ENCODE measurements at places on chromosomes 6 and 20. TPM values are rescaled to one million over a fixed set of nuclear protein-coding genes. Genes with fewer than 3 reads are reported as not detected.

DNA sequence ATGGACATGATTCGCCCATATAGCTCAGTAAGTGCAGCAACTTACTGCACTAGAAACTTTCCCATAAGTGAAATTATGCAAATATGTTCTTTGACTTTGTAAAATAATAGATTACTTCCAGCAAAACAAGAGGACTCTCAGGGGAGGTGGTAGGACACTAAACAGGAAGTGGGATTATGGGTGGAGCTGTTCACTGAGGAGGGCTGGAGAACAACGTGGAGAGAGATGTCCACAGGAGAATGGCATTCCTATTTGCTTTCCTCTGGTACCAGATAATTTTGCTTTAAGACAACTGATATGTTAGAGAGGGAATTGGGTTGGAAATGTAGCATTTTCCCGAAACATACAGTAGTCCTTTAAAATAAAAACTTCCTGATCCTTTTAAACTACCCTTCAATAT lies 3.7 kb downstream of the TPD52L1 start:
- no peak for DNase-seq
- no peak overlapping the region for H3K4me3 ChIP-seq
- H3K27me3 ChIP-seq, result no peaks in the 10 kb centered on the region
- no peaks in the 10 kb centered on the region for H3K4me1 ChIP-seq

DNA sequence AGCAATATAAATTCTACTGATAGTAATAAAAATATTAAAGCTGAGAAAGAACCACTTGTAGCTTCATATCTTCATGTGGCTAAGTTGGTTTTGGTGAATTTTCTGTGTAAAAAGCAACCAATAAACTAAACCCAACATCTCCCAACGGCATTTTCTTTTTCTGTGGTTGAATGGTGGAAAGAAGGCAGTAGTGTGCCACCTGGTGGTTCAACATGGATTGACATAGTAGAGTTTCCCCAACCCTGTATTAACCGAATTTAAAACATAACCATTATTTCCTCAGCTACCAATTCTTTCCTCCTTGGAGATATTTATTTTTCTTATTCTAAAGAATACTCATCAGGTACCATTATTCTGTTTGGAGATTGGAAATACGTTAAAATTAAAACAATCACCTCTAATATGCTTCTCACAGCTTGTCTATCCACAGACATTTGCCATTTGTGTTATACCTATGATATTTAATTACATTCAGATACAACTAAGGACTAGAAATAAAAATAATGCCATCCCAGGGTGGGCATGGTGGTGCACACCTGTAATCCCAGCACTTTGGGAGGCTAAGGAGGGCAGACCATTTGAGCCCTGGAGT lies 117.1 kb upstream of the EEF1E1 start:
- H3K27me3 ChIP-seq, result no peaks in the 10 kb centered on the region
- H3K36me3 ChIP-seq, result no peaks in the 10 kb centered on the region
- H3K27ac ChIP-seq, result no peak overlapping the region
- DNase-seq, result no peak
- no peak overlapping the region for H3K4me3 ChIP-seq
- no peaks in the 10 kb centered on the region for H3K4me1 ChIP-seq

DNA sequence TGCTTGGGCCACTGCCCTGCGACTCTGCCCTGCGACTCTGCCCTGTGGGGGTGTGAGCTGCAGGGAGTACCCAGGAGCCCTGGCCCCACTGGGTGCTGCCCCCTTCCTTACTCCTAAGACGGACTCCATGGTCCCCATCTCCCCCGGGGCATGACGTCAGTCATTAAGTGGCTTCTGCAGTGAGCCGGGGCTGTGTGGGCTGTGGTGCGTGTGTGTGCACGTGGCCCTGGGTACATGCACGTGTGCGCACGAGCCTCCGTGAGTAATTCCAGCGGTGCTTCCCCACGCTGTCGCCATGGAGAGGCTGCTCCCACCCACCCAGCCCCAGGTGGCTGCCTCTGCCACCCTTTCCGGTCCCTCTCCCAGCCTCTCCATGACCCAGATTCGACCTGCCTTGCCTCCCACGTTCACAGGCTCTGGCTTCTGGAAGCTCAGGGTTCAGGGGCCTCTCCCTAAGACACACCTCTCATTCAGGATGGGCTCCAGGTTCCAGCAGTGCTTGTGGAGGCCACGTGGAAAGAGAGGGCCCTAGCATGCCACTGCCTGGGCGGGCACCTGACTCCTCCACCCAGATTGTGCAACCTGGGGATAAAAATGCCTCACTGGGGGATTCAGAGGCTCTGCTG lies 88.3 kb downstream of the DLGAP4 start:
- H3K36me3 ChIP-seq, result no peaks in the 10 kb centered on the region
- no peak overlapping the region for H3K4me3 ChIP-seq
- no peak overlapping the region for H3K27ac ChIP-seq
- no peaks in the 10 kb centered on the region for H3K27me3 ChIP-seq
- DNase-seq, result no peak

Gene CRIP3
- 1.5 TPM for polyA plus RNA-seq

Gene MRPS18A
- 102 TPM for polyA plus RNA-seq

Gene CNR1
- polyA plus RNA-seq, result 4.5 TPM

Gene TUBB1
- polyA plus RNA-seq, result 0.13 TPM

Gene CBLN4
- polyA plus RNA-seq, result not detected

Gene PHACTR1
- polyA plus RNA-seq, result 34.2 TPM

DNA sequence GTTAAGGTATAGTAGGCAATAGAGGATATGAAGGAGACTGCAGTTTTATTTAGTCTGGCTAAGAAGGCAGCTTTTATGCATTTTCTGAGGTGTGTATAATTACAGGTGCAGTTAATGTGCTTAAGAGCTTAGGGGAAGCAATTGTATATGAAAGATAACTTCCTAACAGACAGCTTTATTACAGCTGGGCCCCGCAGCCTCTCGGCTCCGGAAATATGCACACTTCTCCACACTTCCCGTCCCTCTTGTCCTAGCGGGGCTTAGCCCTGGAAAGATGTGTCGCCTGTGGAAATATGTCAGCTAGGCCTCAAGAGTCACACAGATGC lies 178.4 kb upstream of the ARID1B start:
- H3K27ac ChIP-seq, result no peak overlapping the region
- DNase-seq, result no peak
- H3K27me3 ChIP-seq, result no peaks in the 10 kb centered on the region
- no peaks in the 10 kb centered on the region for H3K36me3 ChIP-seq
- no peaks in the 10 kb centered on the region for H3K4me1 ChIP-seq

- H3K27me3 ChIP-seq, result no peaks in the 10 kb centered on the region
- no peak overlapping the region for H3K27ac ChIP-seq
- H3K36me3 ChIP-seq, result no peaks in the 10 kb centered on the region
- H3K4me3 ChIP-seq, result no peak overlapping the region
Observed at GRCh38 chr6:71651636-71652035, 234.7 kb upstream of the RIMS1 start.

- H3K4me1 ChIP-seq, result no peaks in the 10 kb centered on the region
- no peak for DNase-seq
- no peak overlapping the region for H3K27ac ChIP-seq
- no peaks in the 10 kb centered on the region for H3K27me3 ChIP-seq
Observed at GRCh38 chr6:104462811-104463599, 396.7 kb downstream of the HACE1 start.

Gene TMEM14A
- 77.1 TPM for polyA plus RNA-seq

- no peak overlapping the region for H3K27ac ChIP-seq
- DNase-seq, result peak; percentile 69
- H3K4me3 ChIP-seq, result no peak overlapping the region
- H3K27me3 ChIP-seq, result no peaks in the 10 kb centered on the region
Observed at GRCh38 chr6:6826095-6826901, 237.8 kb downstream of the LY86 start.

- no peaks in the 10 kb centered on the region for H3K36me3 ChIP-seq
- H3K27ac ChIP-seq, result no peak overlapping the region
- no peaks in the 10 kb centered on the region for H3K4me1 ChIP-seq
- no peaks in the 10 kb centered on the region for H3K27me3 ChIP-seq
- no peak for DNase-seq
Observed at GRCh38 chr6:100435299-100435698, 29.4 kb downstream of the SIM1 start.

Gene ZC2HC1B
- polyA plus RNA-seq, result 0.40 TPM

Gene GSTA3
- polyA plus RNA-seq, result not detected

Gene OR12D3
- polyA plus RNA-seq, result not detected

GRCh38 chr6:114600381-114600780 lies 257.6 kb upstream of the HS3ST5 start:
- H3K4me1 ChIP-seq, result no peaks in the 10 kb centered on the region
- no peaks in the 10 kb centered on the region for H3K27me3 ChIP-seq
- H3K4me3 ChIP-seq, result no peak overlapping the region
- H3K36me3 ChIP-seq, result no peaks in the 10 kb centered on the region
- no peak for DNase-seq

DNA sequence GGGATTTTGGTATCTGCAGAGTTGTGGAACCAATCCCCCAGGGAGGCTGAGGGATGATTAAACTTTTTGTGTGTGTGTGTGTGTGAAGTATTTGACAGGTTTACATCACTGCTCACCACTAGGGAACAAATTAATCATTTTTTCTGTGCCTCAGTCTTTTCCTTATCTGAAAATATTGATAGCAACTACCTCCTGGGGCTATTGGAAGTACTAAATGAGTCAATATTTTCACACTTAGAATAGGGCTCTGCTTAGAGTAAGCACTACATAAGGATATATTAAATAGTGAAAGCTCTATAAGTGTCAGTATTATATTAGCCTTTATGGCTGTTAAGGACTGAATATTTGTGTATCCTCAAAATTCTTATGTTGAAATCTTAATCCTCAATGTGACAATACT lies 155.2 kb upstream of the UST start:
- H3K27me3 ChIP-seq, result no peaks in the 10 kb centered on the region
- no peak for DNase-seq
- no peaks in the 10 kb centered on the region for H3K36me3 ChIP-seq
- H3K27ac ChIP-seq, result no peak overlapping the region
- no peak overlapping the region for H3K4me3 ChIP-seq
- H3K4me1 ChIP-seq, result no peaks in the 10 kb centered on the region

DNA sequence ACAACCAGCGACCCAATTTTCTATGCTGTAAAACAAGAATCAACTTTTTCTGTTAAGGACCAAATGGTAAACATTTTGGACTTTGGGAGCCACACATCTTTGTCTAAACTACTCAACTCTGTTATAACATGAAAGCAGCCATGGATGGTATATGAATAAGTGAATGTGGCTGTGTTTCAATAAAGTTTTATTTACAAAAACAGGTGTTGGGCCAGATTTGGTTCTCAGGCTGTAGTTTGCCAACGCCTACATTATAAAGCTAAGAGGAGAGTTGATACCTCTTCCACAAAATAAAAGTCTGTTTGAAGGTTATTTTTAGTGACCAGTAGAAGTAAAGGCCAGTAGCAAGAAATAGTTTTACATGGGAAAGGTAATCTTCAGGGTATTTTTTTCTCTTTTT lies 60.4 kb upstream of the SDHAF4 start:
- DNase-seq, result no peak
- no peaks in the 10 kb centered on the region for H3K27me3 ChIP-seq
- H3K27ac ChIP-seq, result no peak overlapping the region
- H3K4me1 ChIP-seq, result no peaks in the 10 kb centered on the region
- H3K36me3 ChIP-seq, result no peaks in the 10 kb centered on the region
- H3K4me3 ChIP-seq, result no peak overlapping the region

Gene LHFPL5
- not detected for polyA plus RNA-seq

Gene KCNK17
- not detected for polyA plus RNA-seq

Gene MKKS
- polyA plus RNA-seq, result 14.0 TPM

Gene SIRPB2
- not detected for polyA plus RNA-seq

DNA sequence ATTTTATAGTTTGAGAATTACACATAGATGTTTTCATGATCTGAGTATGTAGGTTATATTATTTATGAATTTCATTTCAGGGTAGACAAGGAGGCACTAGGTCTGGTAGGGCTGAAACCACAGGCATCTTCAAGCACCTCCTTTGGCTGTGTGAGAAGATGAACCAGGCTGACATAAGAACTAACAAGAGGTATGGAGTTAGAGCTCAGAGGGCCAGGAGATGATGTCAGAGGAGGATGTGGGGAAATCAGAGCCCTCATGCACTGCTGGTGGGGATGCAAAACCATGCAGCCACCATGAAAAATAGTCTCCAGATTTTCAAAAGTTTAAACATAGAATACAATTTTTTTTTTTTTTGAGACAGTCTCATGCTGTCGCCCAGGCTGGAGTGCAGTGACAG lies 13.6 kb upstream of the RIPOR3 start:
- no peaks in the 10 kb centered on the region for H3K27me3 ChIP-seq
- no peak for DNase-seq
- no peak overlapping the region for H3K27ac ChIP-seq

Gene BIRC7
- polyA plus RNA-seq, result not detected

DNA sequence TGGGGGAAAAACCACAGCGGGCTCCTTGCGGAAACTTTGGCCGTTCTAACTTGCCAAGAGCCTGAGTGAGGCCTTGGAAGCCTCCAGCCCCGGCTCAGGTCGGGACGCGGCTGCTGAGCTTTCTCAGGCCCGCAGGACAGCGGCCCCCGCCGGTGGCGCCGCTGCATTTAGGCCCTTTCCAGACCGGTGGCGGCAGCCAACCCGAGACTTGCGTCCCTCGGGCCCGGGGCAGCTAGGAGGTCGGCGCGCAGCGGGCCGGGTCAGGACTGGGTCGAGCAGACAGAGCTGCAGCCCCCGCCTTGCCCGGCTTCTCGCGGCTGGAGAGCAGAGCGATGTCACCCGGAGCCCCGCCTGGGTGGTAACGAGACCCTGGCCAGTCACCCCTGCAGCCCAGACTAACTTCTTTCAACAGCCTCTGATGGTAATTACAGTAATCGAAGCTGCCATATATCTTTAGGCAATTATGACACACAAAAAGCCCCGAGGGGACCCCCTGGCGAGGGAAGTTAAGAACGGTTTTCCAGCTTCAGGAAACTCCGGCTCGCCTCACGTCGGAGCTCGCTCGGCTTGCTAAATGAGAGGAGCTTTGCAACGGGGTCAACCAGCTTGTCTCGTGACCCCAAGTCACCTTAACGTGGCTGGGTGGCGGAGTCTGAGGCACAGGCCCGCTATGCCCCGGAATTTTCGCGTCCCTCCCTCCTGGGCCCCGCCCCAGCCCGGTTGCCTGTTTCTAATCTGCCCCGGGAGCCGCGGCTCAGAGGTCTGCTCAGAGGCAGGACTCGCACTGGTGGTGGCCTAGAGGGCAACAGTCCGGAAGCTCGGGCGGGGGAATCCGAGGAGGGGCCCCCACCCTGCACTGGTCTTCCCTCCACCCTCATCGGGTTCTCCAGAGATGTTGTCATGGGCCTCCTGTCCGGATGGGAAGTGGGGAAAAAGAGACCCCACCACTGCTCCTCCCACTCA lies 3.0 kb downstream of the NR2E1 start:
- no peaks in the 10 kb centered on the region for H3K36me3 ChIP-seq
- DNase-seq, result no peak
- H3K4me3 ChIP-seq, result no peak overlapping the region
- no peaks in the 10 kb centered on the region for H3K4me1 ChIP-seq
- peaks cover 42% of the 10 kb centered on the region for H3K27me3 ChIP-seq

Measured in GM12878 (cell line).